ENCODE measurements at places on chromosomes 11 and 22.

DNA sequence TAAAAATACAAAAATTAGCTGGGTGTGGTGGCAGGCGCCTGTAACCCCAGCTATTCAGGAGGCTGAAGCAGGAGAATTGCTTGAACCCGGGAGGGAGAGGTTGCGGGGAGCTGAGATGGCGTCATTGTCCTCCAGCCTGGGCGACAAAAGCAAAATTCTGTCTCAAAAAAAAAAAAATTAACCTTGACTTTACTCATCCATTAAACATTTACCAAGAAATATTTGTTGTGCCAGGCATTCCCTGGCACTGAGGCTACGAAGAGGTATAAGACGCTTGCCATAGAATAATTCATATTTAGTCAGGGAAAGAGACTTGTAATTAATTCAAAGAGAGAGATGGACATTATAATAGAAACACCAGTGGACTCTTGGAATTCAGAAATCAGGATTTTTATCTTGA, 13.2 kb upstream of the PAFAH1B2 start:
- no peak for DNase-seq

- DNase-seq, result peak; percentile 86
Observed at GRCh38 chr11:73982595-73982989, at the start of gene UCP2. UCP2 (minus strand) TSS chr11:73982843; CDS start chr11:73978378, 4,465 bp downstream.

GRCh38 chr11:46905806-46906205, 12.5 kb downstream of the LRP4 start:
- no peak for DNase-seq

- peak; percentile 68 for DNase-seq
Observed at GRCh38 chr11:34358728-34359547, 1.1 kb upstream of the ABTB2 start.

- no peak for DNase-seq
Observed at GRCh38 chr11:47162426-47162825, 14.3 kb downstream of the ARFGAP2 start.

DNA sequence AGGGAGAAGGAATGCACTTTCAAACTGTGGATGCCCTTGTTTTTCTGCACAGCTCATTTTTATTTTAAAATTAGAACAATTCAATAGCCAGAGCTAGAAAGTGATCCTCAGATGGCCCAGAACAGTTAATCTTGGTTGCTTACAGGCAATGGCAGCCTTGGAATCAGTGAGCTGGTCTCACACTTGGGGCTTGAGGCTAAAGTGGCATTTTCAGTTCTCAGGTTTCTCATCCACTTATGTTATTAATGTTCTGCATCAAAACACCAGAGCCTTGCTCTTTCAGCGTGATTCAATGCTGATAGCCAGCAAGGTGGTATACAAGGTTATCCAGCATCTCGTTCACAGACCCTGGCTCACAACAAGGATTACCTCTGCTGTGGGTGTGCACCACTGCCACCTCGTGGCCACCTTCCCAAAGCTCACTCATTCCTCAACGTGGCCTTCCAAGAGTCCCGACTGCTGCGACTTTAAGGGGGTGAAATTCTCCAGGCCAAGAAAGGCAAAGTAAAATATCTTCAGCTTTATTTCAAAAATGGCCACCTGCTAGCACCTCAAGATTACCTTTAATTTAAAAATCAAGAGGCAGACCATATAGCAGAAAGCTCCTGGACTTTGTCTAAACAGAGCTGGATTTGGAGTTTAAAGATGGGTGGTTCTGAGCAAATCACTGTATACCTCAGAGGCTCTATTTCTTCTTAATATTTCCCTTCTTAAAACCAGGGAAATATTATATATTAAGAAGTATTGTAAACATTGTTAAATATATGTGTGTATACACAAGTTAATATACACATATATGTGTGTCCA, 34.2 kb upstream of the FSHB start:
- DNase-seq, result peak; percentile 82

- DNase-seq, result no peak
Observed at GRCh38 chr11:119539583-119539982, 116.6 kb upstream of the THY1 start.

GRCh38 chr11:115716601-115717529, 212.7 kb upstream of the CADM1 start:
- DNase-seq, result peak; percentile 45

DNA sequence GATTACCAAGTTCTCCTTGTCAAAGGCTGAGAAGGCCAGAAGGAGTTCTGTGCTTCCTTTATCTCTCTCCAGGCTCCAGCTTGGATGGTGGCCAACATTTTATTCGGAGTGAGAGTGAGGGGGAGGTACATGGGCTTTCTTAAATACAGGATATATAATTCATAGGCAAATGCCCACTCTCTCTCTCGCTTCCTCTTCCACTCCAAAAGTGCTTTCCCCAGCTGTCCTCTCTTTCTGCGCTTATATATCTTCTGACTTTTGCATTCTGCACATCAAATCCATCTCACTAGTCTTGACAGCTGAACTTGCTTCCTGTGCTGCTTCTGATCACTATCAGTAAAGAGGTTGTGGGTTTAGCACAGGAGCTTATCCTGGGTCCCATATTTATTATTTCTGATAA, 125.4 kb upstream of the ARHGAP20 start:
- no peak for DNase-seq

- DNase-seq, result no peak
Observed at GRCh38 chr11:31417357-31417756, 47.7 kb downstream of the DNAJC24 start.

DNA sequence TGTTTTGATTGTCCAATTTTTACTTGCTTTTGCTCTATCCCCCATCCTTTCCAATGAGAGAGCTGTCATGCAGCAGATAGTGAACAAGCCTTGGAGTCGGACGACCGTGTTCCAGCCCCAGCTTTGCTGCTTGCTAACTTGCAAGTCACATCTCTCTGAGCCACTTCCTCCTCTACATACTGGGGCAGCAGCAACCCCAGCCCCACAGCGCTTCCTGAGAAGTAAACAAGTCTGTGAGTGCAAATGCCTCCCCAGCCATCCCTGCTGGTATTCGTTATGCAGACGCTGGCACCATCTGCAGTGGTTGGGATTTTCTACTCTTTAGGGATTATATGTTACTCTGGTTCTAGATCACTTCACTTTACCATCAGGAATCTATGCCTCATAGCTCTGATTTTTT, 35.0 kb downstream of the TPBGL start:
- DNase-seq, result no peak

GRCh38 chr11:66936311-66936711, 21.9 kb downstream of the PC start:
- no peak for DNase-seq

- DNase-seq, result peak; percentile 14
Observed at GRCh38 chr11:115129473-115130289, 374.5 kb downstream of the CADM1 start.

DNA sequence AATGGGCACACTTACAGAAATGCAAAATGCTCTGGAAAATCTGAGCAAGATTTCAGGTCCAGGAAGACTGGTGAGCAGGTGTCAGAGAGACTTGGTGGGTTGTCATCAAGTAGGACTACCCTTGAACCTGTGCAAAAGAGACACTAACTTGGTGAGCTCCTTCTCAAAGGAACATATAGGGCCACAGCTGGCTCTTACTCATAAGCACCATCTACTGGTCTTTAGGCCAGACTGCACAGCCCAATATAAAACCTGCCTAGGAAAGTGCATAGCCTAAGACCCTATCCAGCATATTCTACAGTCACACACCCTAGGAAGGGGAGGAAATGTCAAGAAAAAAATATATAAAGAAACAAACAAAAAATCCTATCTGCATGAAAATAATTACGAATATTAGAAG, 18.2 kb upstream of the OR10W1 start:
- DNase-seq, result no peak

GRCh38 chr11:134363592-134363991, 31.8 kb downstream of the GLB1L2 start:
- no peak for DNase-seq

- no peak for DNase-seq
Observed at GRCh38 chr11:35066783-35067423, 72.1 kb upstream of the CD44 start.

DNA sequence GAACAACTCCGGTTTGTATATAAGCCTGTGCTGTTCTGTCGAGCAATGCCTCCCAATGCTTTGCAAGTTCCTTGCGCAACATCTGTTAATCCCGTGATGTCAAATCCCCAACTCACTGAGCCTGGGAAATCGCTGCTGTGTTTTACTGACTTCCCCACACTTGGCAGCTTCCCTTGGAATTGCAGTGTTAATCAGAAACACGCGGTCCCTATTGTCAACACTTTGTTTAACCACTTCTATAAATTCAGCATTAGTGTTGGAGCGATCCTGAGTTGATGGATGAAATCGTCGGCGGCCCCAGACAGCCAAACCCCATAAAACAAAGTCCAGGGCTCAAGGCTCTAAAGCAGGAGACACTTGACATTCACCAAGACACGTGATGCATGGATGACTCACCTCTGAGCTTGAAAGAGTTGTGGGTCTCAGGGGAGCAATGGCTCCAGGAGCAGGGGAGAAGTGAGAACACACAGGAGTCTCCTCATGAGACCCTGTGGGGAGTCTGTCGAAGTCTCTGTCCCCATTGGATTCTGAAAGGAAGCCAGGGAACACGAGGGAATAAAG, 555.3 kb downstream of the MIAT start:
- DNase-seq, result peak; percentile 52

GRCh38 chr11:67999201-67999629, 4.7 kb downstream of the UNC93B1 start:
- DNase-seq, result no peak

DNA sequence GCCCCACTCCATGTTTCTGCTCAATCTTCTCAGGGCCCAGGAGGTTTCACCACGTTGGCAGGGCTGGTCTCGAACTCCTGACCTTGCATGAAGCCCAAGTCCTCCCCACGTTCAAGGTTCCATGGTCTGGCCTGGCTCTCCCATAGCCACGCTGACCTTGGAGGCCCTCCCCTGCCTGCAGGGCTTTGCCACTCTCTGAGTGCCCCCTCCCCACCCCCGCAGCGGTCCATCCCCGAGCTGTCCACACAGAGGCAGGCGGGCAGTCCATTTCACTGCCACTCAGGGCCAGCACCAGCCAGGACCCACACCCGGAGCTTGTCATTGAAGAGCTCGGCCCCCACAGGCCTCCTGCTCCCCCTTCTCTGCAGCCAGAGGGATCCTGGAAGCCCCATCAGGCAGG, 30.7 kb downstream of the ARHGAP8 start:
- no peak for DNase-seq

DNA sequence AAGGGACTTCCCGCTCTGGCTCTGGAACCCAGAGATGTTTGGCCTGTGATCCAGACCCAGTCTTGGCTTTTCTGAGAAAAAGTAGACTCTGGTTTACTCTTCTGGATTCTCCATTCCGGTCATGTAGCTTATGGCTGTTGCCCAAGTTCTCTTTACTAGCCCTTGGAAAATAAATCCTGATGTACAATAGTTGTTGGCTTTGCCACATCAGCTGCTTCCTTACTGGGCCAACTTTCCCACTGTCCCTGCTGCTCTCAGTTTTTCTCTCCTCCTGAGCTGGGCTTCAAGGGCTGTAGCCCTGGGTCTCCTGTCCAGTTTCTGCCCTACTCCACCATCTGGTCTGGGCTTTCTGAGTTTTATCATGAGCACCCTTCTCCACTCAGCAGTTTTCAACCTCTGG, 12.5 kb downstream of the PATZ1 start:
- no peak for DNase-seq

GRCh38 chr22:24134090-24134846, 47.0 kb upstream of the SUSD2 start:
- peak; percentile 68 for DNase-seq

DNA sequence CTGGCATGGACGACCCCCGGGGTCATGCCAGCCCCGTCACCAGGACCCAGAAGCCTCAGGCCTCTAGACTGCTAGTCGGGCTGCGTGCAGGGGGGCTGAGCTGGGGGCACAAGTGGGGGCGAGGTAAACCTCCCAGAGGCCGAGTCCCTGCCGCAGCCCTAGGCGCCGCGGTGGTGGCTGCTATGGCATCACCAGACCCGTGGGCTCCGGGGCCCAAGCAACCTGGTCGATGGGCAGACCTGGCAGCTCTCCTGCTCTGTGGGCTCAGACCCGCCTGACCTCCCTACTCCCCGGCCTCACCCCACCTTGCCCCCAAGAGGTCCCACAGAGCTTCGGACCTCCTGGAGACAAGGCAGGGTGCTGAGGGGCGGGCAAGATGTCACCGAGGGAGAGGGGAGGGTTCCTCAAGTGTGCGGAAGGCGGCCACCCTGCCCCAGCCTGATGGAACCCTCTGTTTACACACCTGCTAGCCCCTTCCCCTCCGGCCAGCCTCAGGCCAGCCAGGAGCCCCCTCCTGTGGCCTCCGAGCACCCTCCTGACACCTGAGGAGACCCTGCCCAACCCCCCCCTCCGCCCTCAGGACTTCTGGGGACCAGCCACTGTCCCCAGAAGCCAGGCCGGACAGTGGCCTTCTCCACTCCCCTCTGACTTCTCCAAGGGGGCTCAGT, 9.4 kb downstream of the IGF2 start:
- no peak for DNase-seq

- peak; percentile 3 for DNase-seq
Observed at GRCh38 chr22:37214731-37215030, 2.4 kb upstream of the SSTR3 start.

Measured in nephron progenitor cell (in vitro differentiated cells).